ENCODE measurements at places on chromosomes 12 and 14.

DNA sequence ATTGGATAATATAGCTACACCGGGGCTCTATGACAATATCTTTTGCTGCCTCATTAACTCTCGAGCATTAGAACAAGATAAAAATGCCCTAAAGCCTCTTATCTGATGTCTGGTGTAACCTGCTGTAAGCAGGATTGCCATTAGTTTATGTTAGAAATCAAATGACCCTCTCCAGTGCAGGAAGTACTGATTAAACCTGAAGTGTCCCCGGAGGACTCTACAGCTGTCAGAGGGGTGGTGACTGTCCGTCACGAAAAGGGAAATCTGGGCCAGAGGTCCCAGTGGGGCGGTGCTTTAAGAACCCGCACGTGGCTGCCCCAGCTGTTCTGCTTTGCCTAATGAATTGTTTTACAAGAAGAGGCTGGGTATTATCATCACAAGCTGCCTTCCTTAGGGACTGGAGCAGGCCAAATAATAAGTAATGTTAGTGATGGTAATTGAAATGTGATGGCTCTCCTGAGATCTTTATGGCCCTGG is 55.7 kb downstream of the LIN52 start:
- no peak for DNase-seq

DNA sequence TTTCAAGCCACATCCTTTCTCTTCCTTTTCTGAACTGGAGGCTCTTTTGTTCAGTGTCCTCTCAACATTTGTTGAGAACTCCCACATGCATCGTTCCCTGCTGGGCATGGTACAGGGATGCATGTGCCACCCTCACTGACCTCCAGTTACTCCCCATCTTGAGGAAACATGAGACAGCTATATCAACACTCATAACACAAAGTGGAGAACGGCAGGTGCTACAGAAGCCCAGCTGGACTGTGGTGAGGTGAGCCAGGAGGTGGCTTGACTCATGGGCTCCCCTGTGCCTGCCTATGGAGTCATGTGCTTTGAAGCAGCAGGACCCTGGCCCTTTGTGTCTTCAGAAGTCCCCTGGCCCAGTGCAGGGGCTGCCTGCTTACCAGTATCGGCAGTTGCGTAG is 9.7 kb downstream of the MYH6 start:
- no peak for DNase-seq

DNA sequence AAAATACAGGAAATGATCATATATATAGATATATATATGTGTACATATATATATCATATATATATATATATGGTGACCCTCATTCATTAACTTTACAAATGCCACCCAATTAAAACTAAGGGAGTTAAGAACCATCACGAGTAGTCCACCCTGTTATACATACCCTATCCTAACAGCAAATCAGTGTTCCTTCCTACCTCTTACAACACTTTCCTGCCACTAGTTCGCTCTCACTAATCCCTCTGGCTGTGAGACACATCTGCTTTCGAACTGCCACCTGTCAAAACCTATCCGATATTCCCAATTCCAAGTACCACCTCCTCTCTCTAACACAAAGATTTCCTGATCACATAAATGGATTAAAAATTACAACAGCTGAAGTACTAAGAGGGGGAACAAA is 100.5 kb downstream of the EEA1 start:
- no peak for DNase-seq

GRCh38 chr14:75333606-75334548 is 55.2 kb downstream of the FOS start:
- peak; percentile 38 for DNase-seq

DNA sequence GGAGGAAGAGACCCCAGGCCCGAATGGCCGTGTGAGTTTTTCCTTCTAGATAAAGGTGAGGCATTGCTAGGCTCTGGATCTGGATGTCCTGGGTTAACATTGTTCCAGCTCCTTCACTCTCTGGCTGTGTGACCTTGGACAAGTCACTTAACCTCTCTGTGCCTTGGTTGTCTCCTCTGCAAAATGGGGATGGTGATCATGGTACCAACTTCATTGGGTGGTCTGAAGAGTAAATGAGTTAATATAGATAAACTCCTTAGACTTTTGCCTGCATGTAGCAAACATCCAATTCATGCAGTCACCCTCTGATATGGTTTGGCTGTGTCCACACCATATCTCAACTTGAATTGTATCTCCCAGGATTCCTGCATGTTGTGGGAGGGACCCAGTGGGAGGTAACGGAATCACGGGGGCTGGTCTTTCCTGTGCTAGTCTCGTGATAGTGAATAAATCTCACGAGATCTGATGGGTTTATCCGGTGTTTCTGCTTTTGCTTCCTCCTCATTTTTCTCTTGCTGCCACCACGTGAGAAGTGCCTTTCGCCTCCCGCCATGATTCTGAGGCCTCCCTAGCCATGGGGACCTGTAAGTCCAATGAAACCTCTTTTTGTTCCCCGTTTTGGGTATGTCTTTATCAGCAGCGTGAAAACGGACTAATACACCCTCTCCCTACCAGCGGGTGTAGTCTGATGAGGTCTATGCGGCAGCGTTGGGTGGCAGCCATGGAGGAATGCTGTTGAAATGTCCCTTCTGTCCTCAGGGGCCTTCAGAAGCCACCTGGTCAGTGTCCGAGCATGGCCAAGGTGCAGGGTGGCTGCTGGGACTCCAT is 256.1 kb downstream of the GLT1D1 start:
- DNase-seq, result no peak

GRCh38 chr12:84802161-84802560 is 110.4 kb downstream of the SLC6A15 start:
- no peak for DNase-seq

DNA sequence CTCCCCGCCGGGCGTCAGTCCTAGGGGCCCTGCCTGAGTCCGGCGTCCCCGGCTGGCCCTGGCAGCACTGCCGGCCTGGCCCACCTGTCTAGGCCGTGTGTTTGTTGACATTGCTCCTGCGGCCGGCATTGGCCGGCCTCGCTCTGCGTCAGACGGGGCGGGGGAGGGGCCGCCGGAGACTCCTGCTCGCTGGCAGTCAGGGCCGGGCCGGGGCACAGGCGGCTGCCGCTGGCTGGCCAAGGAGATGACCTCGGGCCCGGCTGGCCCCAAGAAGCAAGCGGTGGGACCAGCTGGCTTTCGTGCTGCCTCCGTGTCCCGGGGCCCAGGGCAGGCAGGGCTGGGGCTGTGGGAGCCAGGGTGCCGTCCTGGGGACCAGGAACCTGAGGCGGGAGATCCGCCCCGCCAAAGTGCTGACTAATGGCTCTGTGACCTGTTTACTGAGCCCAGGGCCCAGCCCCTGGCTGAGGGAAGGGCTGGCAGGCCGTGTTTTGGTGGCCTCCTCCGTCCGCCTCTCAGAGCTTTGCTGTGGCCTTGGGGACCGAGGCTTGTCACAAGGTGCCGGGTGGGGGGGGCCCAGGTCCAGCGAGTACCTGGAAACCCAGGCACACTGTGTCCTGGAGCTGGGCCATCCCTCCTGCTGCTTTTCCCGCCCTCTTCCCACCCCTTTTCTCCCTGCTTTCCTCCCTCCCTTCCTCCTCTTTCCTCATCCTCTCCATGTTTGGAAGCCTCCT is 1.8 kb downstream of the ULK1 start:
- peak; percentile 78 for DNase-seq

- no peak for DNase-seq
These were observed 4.4 kb upstream of the AP4S1 start for GRCh38 chr14:31020834-31021575.

DNA sequence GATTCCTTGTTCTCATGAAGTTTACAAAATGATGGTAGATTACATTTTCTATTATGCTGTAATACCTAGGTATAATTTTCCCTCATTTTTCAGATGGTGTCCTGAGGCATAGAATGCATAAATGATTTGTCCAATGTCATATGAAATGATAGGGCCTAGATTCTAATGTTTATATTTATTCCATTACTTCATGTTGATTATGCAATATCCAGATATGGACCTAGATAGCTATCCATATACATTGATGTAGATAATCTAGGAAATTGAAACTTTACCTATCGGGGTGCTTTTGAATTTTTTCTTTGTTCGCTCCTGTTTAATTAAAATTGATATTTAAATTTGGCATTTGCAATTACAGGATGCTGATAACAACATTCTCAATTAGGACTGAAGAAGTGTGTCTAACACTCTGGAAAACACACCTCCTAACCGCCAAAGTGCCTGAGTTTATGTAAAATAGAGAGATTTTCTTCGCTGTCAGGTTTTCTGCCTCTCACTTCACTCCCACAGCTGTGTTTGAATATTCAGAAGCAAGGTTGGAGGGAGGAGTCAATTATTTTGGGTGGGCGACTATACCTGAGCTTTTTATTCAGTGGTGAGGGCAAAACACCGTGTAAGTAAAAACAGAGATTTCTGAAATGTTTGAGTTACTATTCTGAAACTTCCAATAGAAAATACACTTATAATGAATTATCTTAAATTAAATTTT is 164.4 kb upstream of the ATP2B1 start:
- no peak for DNase-seq

GRCh38 chr12:79737875-79738718 is 47.3 kb upstream of the PAWR start:
- DNase-seq, result peak; percentile 11

DNA sequence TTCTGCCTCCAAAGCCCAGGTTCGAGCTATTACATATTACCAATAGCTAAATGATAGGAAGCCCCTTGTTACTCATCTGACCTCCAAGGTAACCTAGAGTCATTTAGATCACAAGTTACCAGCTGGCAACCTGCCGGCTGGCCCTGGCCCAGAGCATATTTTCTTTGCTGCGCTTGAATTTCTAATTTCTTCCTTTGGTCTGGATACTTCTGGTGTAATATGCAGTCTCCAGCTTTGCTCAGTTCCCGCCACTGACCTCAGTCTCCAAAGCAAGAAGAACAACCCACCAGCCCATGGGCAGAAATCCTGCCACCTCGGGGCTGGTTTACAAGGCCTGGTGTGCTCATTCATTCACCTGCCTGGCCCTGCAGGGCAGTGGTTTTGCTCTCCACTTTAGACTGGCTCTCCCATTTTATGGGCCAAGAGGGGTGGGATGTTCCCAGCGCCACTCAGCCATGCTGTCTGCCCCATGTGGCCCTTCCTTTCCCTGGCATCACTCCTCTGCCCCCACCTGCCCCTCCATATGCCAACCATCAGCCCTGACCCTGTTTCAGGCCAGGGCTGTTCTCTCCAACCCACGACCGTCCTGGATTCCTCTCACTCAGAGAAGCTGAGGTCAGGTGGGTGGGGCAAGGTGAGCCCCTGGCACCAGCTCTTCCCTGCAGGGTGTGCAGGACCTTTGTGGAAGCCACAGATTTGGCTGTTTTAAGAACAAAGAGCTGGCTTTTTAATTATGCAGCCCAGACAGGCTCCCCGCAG is 76.0 kb downstream of the PRIMA1 start:
- DNase-seq, result no peak

GRCh38 chr12:49288412-49288853 is 6.5 kb upstream of the PRPH start:
- DNase-seq, result peak; percentile 65

DNA sequence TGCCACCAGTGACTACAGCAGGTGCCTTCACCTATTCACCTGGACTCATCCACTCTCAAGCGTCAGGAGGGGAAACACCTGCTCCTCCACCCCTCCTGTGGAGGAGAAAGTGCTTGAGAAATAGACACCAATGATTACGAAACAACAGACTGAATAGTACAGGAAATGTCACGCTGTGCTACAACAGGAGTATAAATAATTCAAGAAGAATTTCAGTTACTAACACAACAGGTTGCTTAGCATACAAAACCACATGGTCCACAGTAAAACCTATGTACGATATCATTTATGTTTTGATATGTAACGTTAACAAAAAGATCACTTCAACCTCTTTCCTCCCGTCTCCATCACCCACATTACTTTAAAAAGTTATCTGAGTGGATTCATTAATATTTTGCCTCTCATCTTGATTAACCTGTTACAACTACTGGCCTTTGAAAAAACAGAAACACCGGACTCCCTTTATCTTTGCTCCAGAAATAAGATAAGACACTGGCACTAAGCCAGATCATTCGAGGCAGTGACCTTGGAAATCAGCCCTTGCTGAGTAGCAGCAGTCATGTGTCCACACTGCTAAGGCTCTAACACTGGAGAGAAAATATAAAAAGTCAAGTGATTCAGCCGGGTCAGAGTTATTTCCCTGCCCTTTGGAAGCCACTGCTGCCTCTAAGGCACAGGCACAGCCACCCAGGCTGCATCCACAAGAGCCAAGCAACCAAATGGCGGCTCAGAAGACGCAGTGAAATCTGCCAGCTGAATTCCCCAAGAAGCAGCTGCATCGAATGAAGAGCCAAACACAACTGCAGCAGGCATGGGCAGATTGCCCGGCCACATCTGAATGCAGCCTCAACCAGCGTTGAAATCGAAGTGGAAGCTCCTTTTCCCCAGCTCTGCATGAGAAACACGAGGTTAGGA is 40.9 kb downstream of the NT5DC3 start:
- no peak for DNase-seq

DNA sequence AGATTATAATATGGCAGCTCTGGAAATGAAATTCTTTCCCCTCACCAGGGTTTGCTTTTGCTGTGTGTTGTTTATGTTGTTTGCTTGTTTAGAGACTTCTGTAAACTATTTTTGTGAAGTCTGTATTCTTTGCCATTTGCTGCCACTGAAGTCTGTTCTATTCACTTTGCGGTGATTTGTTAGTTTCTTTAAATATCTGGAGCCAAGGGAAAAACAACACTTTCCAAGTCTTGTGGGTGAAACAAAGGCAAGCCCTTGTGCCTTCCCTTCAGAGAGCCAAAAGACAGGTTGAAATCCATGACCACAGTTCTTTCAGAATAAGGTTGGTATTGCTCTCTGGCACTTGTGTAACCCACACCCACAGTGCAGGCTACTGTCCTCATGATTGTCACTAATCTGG is 59.5 kb upstream of the RNU6-7 start:
- DNase-seq, result no peak

DNA sequence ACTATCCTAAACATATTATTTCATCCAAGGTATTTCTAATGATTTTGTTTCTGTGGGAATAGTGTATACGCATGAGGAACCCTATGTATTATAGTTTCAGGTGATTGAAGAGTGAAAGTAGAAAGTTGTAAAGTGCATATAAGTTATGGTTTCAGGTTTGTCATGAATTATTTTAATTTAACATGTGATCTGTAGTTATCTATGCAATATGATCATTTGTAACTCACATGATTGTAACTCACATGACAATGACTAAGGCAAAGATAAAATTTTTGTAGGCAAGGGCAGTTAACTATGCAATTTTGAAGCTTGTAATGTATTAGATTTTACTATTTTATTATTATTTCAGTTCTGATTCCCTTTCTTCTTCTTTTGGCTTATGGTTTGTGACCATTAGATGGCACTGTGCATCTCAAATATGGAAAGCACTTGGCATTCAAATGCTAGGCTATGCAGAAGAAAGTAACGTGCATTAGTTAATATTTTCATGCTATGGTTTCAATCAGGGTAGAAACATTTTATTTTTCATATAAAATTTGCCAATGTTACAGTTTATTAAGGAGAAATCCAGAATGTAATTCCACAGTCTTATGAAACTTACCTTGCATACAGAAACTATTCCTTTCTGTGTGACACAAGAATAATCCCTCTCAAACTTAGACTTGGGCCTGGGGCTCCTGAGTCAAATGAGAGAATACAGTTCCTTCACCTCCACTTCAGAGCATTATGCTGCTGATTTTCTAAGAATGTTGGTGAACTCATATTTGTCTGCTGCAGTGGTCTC is 15.8 kb upstream of the TMEM30B start:
- DNase-seq, result no peak
